ENCODE measurements at places on chromosomes 3 and 15. TPM values are rescaled to one million over a fixed set of nuclear protein-coding genes. Genes with fewer than 3 reads are reported as not detected.
A peak's percentile ranks its signal among the peaks of the same experiment; 100 is the strongest.

Gene RBP2
- not detected for polyA plus RNA-seq

Gene CFAP100
- not detected for polyA plus RNA-seq

Gene TLR9
- not detected for polyA plus RNA-seq

GRCh38 chr3:127207727-127208482, 15.0 kb downstream of the PRR23E start:
- H3K4me3 ChIP-seq = no peak overlapping the region
- H3K27me3 ChIP-seq = no peaks in the 10 kb centered on the region
- H3K36me3 ChIP-seq = no peaks in the 10 kb centered on the region
- H3K27ac ChIP-seq = no peak overlapping the region
- H3K4me1 ChIP-seq = no peaks in the 10 kb centered on the region
- DNase-seq = no peak

DNA sequence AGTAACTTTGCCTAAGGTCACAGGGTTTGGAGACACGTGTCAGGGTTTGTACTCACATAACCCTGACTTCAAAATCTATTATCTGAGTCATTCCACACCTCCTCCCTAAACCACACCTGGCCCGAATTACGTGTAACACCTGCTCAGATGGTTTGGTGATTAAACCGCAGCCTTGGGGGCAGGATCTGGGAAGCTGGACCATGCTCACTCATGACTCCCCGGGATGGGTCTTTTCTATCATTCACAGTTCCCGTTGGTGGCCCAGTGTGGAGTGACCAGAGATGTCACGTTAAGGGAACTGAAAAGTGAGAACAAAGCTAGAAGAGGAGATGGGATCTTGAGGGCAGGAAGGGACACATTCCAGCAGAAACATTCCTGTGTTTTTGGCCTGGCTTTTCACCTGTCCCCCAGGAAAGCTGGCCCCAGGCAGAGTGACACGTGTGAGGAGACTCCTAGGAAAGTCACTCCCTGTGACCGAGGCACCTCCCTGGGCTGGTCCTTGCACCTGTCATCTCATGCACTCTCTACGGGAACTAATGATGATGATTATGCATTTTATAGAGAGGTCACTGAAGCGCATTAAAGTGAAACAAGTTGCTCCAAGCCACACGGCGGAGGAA, 75.4 kb upstream of the POMGNT2 start:
- H3K4me1 ChIP-seq = peaks cover 38% of the 10 kb centered on the region
- H3K27ac ChIP-seq = no peak overlapping the region
- peak overlapping the region; percentile 64 for H3K4me3 ChIP-seq
- DNase-seq = peak; percentile 75
- no peaks in the 10 kb centered on the region for H3K36me3 ChIP-seq
- no peaks in the 10 kb centered on the region for H3K27me3 ChIP-seq

- H3K4me1 ChIP-seq = no peaks in the 10 kb centered on the region
- DNase-seq = no peak
- no peak overlapping the region for H3K27ac ChIP-seq
- no peaks in the 10 kb centered on the region for H3K27me3 ChIP-seq
These were observed 512.0 kb upstream of the ZNF385D start for GRCh38 chr3:22263042-22263441.

DNA sequence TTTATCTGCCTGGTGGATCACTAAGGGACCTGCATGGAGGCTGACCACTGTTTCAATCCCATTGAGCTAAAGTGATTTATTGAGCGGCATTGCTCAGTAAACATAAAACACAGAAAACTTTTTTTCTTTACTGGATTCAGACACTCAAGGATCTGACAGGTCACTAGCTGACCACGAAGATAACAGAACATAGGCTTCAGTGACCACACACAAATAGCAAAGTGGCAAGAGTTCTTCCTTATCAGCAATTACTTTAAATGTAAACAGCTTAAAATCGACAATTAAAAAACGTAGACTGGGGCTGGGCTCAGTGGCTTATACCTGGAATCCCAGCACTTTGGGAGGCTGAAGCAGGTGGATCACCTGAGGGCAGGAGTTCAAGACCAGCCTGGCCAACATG, 48.7 kb downstream of the STAG1 start:
- no peaks in the 10 kb centered on the region for H3K4me1 ChIP-seq
- H3K27me3 ChIP-seq = no peaks in the 10 kb centered on the region
- no peak for DNase-seq
- peaks cover 5% of the 10 kb centered on the region for H3K36me3 ChIP-seq
- no peak overlapping the region for H3K27ac ChIP-seq
- no peak overlapping the region for H3K4me3 ChIP-seq

DNA sequence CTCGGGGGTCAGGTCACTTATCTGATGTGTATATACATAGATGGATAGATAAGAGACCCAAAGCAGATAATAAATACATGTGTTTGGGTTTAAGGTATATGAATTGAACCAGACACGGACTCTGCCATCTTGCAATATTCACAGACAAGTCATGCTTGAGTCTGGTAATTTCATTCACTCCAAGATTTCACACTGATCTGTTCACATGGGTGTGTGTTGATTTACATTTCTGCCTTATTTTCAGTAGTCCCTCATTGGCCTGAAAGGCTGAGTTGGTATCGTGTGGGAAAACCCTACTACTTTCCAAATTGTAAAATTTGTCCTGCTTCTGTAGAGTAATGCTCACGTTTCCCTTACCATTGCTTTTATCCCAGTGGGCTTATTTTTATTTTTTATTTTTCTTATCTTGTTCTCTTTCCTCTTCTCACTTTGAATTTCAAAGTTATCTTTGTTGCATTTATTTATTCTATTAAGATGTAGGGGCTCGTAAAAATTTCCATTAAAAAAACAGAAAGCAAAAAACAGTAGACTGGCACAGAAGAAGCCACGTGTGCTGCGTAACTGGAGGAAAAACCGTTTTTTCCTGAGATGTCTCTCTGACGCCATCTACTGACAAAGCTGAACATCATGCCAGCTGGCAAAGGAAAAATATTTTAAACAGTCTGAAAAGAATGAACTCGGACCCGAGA, 10.8 kb upstream of the MFSD1 start:
- no peaks in the 10 kb centered on the region for H3K36me3 ChIP-seq
- H3K4me3 ChIP-seq = peak overlapping the region; percentile 51
- H3K27ac ChIP-seq = no peak overlapping the region
- H3K27me3 ChIP-seq = peaks cover 8% of the 10 kb centered on the region
- DNase-seq = peak; percentile 75

DNA sequence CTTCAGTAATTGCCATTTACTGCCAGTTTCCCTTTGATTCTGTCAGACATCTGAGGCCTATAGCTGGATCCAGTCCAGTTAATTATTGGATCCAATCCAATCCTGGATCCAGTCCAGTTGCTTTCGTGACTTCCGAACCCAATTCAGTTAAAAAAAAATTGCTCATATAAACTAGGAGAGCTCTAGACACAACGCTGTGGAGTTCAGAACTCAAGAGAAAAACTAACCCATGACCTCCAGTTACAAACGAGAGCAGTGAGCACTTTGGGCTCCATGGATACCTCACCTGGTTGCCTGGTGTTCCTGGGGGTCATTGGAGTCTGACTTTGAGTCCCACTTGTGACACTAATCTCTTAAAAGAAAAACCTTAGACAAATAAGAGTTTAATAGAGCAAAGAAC, 269.8 kb downstream of the THSD4 start:
- H3K27ac ChIP-seq = no peak overlapping the region
- no peaks in the 10 kb centered on the region for H3K4me1 ChIP-seq
- H3K4me3 ChIP-seq = no peak overlapping the region

- no peak overlapping the region for H3K27ac ChIP-seq
- no peak for DNase-seq
- no peaks in the 10 kb centered on the region for H3K27me3 ChIP-seq
- H3K4me1 ChIP-seq = no peaks in the 10 kb centered on the region
- no peaks in the 10 kb centered on the region for H3K36me3 ChIP-seq
- no peak overlapping the region for H3K4me3 ChIP-seq
These were observed 74.3 kb upstream of the SLC7A14 start for GRCh38 chr3:170660139-170660538.

- peak within 1 kb of the TSS; percentile 95 for H3K4me3 ChIP-seq
- DNase-seq = peak; percentile 47
- no peaks in the 10 kb centered on the region for H3K36me3 ChIP-seq
These were observed 225.1 kb upstream of the C2CD4B start for GRCh38 chr15:62389885-62390790.

All from CD4-positive, CD25-positive, alpha-beta regulatory T cell (primary cell).